ENCODE measurements at places on chromosomes 3 and 15.

GRCh38 chr15:36682101-36682500, 102.7 kb downstream of the CDIN1 start:
- DNase-seq: no peak

GRCh38 chr15:73362900-73363299, 5.9 kb downstream of the HCN4 start:
- DNase-seq: no peak

- DNase-seq: no peak
These were observed 523.2 kb downstream of the OTOL1 start for GRCh38 chr3:162019817-162020216.

DNA sequence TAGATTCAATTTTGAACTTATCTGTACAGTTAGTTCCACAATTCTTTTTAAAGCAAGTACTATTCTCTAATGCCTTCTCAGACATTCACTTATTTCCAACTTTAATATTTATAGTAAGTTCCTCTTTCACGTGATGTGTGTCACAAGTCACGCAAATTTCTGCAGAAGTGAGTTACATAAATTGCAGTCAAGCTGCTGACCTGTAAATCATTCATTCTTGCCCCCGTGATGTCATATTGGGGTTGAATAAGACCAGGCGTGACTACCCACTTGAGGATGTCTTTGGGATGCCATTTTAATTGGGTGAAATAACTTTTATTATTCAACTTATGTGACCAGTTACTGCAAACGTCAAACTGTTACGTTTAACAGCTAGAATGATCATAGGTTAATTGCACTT, 15.1 kb downstream of the PPARG start:
- peak; percentile 32 for DNase-seq

GRCh38 chr15:93943586-93943985, 287.8 kb upstream of the MCTP2 start:
- DNase-seq: peak; percentile 6

DNA sequence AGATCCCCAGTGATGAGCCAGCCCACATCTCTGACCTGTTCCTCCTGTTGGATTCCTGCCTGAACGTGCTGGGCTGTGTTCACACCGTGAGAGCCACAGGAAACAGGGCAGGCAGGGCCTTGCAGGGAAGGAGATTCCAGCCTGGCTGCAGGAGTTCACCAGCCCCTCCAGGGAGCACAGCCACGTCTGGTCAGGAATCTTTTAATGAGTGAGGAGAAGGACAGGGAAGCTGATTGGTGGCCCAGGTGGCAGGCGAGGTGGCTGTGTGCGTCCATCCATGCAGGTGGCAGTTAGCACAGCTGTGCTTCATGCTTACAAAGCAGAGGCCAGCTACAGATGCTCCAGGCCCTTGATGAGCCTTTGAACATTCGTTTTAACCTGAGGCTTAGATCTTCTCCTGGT, 10.5 kb downstream of the LRRK1 start:
- DNase-seq: no peak

- DNase-seq: no peak
These were observed 707.0 kb upstream of the GOLIM4 start for GRCh38 chr3:168802766-168803165.

DNA sequence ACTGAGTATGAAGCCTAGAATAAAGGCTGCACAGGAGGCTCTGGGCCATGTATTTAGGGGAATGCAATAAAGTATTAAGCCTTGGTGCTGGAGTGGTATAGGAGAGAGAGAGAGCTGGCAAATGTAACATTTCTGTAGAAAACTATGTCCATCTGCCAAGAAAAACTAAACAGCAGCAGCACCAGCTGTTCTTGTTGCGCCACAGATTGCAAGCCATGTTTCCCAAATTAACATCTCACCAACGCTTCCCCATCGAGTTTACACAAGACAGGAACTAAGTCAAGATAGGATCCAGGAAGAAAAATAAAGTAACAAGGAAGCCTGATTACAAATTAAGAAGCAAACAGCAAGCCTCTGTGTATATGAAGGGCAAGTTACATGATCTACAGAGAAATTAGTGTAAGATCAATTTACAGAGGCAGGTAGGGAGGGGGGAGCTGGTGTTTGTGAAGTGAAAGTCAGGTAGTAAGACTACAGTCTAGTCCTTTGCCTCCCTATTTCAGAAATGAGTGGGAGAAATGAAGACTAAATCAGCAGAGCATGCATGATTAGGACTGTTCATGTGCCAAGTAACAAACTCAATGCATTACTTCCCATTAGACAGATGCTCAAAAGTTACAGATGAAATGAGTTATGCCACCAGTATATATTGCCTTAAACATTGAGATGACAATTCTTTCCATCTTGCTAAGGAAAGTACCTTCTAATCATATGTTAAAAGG, 900.5 kb downstream of the EPHA3 start:
- DNase-seq: no peak

DNA sequence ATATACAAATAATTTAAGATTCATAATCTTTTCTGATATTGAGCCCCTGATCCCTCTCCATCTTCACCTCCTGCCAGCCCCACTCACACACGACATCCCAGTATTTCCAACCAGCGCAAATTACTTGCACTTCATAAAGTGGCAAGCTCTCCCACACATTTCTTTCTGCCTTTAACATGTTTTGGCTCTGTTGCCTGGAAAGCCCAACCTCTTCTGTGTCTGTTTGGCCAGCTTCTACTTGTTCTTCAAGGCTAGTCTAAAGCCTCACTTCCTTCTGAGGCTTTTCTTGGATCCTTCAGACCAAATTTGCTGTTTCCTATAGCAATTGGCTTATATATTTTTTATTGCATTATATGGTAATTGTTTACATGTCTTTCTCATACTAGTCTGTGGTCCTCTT, 5.1 kb upstream of the TM6SF1 start:
- no peak for DNase-seq

- DNase-seq: no peak
These were observed 42.8 kb upstream of the TMEM115 start for GRCh38 chr3:50401978-50402595.

GRCh38 chr15:88400591-88401250, 66.5 kb downstream of the MRPL46 start:
- no peak for DNase-seq

DNA sequence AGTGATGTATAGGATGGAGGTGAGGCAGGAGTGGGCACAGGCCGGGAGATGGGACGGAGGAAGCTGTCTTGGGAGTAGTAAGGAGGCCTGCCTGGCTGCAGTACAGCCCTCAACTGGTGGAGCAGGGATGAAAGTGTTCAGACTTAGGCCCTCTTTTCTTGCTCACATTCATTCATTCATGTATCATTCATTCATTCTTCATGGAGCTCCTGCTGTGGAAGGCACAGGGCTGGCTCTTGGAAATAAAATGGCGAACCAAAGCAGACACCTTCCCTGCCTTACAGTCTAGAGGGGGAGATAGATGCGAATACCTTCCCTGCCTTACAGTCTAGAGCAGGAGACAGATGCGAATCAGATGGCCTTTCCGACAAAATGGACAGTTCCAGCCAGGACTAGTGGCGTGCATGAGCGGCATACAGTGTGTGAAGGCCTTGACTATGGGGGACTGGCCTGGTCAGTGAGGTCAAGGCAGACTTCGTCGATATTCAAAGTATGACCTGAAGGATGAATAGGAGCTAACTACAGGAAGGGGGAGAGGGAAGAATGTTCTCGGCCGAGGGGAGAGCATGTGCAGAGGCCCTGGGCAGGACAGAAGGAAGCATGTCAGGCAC, 143.2 kb upstream of the TLE3 start:
- DNase-seq: no peak

DNA sequence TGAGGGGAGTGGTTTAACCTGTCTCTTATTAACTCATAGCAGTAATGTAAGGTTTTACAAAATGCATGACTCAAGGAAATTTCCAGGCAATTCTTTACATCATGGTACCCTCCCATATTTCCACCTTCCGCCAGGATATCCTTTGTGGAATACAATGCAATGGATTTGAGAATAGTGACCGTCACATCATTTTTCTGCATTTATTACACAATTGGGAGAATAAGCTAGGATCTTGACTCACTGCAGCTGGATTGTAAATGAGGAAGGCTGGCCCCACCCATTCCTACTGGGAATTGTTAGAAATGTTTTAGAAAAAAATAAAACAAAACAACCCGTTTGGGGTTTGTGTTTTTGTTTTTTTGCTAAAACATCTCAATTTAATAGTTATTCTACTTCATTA, 97.4 kb downstream of the IMPG2 start:
- DNase-seq: no peak

GRCh38 chr3:155763870-155764463, 19.1 kb upstream of the PLCH1 start:
- DNase-seq: no peak

GRCh38 chr3:76638006-76638405, 401.9 kb upstream of the ROBO2 start:
- no peak for DNase-seq

DNA sequence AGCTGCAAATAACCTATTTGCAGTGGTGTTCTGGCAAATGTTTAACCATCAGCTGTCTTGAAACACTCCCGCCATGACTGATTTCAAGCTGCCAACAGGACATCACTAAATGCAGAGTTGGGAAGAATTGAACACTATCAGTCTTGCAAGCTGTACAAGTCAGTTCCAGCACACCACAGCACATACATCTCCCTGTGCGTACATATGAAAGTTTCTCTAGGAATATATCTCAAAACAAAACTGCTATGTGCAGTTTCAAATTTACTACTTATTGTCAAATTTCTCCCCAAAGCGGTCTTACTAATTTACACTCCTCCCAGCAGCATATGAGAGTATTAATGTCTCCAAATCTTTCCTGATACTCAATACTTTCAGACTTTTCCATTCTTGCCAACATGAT, 30.4 kb upstream of the CORO2B start:
- no peak for DNase-seq

GRCh38 chr3:32643354-32643753, 41.6 kb upstream of the CNOT10 start:
- no peak for DNase-seq

GRCh38 chr3:181570472-181570871, 141.3 kb upstream of the SOX2 start:
- DNase-seq: no peak

GRCh38 chr3:120102232-120102631, 8.0 kb upstream of the GSK3B start:
- no peak for DNase-seq

DNA sequence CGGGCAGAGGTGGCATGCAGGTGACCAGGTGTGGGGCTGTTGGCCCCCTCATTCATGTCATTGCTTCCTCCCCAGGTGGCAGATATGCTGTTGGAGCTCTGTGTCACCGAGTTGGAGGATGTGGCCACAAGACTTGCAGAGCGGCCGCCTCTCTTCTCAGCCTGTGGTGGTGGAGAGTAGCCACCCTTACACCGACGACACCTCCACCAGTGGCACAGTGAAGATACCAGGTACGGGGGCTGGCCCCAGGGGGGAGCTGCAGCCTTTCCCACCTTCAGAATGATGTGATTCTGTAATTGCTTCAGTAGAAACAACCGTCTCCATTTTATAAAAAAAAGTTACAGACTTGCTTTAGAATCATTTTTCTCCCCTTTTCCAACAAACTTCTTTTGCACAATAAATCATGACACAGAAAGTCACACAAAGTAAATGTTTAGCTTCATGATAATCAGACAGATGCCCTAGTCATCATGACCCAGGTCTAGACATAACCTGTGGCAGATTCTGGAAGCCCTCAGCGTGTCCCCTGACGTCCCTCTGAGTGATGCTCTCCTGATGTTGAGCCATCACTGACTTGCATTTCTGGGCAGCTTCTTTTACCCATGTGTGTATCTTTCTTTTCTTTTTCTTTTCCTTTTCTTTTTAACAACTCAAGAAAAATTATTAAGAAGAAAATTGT, 76.0 kb upstream of the FAN1 start:
- no peak for DNase-seq

All from OCI-M1 (cell line).